ENCODE measurements at places on chromosomes 16 and 17.

DNA sequence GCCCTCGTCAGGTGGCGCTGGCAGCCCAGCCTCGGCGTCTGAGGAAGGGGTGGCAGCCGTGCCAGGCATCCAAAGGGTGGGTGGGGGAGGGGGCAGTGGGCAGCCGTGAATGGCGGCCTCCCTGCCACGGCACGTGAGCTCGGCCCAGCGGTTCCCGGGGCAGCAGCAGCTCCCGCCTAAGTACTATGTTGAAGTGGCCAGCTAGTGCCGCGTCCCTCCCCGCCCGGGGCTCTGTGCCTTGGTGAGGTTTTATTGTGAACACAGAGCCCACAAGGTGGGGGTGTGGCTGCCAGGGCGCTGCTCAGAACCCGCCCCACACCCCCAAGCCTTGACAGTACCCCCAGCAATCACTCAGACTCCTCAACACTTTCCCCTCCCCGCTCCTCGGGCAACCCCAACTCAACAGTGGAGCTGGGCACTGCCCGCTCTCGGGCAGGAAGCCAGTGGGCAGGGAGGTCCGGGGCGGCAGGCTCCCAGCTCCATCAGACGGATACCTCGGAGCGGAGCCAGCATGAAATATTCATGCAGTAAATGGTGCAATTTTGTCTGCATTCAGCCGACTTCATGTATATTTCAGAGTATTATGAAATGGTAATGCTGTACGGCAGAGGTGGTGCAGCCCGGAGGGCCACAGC is 80.4 kb downstream of the ENGASE start:
- no peak for DNase-seq

- DNase-seq = no peak
These were observed 30.0 kb downstream of the SF3B3 start for GRCh38 chr16:70553645-70554044.

- DNase-seq = no peak
These were observed 105.3 kb downstream of the IRX5 start for GRCh38 chr16:55035956-55036355.

DNA sequence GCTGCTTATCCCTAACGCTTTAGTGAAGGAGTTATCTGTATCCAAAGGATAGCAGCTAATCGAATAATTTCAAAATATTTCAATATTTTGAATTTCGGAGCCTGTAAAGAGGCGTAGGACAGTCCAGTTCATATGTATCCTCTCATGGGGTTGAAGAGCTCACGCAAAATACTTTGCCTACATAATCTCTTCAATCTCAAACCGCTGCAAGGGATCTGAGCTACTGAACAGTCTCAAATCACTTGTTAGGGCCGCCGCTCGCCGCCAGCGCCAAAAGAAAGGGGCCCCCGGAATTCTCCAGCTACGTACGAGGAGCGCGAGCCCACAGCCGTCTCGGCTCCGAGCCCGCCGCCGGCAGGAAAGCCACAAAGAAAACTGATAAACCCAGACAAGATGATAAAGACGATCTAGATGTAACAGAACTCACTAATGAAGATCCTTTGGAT is 601 bp upstream of the RFWD3 start:
- no peak for DNase-seq

DNA sequence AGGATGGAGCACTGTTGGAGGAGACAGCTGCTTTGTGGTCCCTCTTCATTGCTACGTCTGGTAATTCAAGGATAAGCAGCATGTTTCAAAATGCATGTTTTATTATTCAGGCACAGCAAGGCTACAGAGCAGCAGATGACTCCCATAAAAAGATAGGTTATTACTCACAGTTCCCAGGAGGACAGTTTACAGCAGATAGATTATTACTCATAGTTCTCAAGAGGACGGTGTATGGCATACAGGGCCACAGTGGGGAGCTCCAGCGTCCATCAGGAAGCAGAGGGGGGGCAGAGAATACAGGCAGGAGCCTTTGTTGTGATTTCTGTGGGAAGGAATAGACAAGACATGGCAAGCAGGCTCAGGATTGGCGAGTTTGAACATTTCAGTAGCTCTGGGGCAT is 72.9 kb downstream of the DNAH9 start:
- DNase-seq = no peak

DNA sequence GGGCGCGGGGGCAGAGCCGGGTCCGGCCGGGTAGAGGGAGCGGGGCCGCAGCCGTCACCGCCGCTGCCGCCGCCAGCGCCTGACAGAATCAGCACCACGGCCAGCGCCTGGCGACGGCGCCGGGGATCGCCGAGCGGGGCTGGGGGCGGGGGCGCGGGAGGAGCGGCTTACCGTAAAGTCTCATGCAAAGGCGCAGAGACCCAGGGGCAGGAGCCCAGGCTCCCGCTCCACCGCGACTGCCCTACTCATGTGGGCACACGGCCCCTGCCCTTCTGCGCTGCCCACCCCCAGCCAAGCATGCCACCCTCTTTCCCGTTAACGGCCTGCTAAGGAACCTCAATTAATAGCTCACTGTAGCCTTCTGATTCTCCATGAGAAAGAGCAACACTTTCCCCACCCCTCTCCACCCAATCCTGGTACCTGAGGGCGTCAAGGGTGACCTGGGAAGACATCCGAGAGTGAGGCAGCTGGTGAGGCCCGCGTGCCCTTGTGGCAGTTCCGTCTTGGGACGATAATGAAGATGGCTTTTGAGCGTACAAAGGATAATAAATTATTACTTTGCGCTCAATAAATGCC is at the start of gene SEZ6:
SEZ6 (minus strand) TSS at position 98 of the 576 bp plus-strand sequence. CDS start 164 bp downstream, outside the sequence.
- peak; percentile 81 for DNase-seq

DNA sequence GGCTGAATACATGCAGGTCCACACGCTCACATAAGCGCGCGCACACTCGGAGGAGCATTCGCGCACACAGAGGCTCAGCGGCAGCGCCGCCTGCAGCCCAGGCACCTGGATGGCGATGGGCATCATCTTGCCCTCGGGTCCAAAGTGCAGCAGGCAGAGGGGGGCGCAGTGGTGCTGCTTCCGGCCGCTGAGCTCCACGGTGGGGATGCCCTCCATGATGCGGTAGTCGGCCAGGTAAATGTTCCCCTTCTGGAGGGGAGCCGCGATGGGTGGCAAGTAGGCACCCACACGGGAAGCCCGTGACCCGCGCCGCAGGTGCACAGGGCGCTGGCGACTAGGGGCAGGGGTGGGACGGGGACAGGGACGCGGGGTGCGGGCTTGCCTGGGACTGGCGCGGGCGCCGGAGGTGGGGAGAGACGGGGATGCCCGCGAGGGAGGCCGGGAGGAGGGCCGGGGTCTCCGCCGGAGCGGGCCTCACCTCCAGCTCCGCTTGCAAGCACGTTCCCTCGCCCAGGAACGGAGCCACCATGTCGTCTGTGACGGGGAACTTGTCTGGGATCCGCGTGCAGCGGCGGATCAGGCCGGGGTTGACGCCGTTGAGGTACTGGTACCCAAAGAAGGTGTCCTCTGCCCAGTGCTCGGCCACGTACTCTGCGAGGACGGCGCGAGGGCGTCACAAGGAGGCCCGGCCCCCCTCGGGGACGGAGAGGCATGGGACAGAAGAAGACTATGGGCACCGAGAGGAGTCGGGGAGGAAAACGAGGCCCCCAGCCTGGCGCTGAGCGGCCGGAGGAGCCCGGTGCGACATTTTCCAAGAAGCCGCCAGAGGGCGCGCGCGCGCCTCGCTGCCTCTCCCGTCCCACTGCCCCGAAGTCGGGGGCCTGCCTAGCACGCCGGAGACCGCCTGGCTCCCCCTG is 8.0 kb downstream of the ALOX12B start:
- DNase-seq = peak; percentile 30

DNA sequence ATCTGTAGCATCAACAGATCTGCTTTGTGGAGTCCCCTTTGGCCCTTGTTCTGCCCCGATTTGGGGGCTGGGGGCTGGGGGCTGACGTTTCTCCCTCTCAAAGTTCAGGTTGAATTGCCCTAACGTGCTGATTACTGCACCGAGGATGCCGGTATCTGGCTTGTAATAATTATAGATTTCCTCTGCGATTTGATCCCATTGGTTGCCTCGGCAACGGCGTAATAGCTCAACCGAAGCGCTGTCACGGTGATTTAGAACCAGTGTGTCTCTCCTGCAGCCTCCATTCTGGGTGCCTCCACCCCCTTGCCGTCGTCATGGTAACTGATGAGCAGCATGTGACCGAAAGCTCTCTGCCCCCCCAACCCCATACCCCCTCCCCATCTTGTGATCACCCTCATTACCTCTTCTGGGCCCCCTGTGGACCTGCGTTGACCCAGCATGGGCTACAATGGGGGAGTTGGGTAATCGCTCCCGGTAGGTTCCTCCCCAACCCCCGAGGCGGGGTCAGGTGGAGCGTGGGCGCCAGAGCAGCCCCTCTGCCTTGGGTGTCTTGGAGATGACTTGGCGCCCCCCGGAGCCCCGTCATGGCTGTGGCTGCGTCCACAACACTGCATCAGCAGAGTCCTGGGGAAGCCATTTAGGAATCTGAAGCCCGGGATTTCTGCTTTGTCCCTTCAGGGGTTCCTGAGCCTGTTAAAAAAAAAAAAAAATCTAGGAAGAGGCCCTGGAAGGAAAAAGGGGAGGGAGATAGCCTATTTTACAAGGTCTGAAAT is 38.4 kb downstream of the ABAT start:
- DNase-seq = peak; percentile 71

DNA sequence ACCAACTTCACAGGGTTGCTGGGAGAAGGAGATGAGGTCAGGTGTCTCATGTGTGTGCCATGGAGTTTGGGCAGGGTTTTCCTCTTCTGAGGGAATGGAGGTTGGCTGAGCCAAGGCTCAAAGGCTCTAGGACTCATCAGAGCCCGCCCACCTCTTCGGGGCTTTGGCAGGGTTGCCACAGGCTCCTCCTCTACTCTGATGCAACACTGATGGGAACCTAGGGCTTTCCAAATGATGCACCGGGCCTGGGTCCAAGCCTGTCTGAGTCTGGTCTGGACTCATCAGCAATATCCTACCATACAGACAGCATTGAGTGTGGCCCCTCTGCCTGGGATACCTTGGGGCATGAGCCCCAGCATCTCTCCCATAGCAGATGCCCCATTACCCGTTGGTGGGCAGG is 59.5 kb upstream of the LHX1 start:
- DNase-seq = no peak

DNA sequence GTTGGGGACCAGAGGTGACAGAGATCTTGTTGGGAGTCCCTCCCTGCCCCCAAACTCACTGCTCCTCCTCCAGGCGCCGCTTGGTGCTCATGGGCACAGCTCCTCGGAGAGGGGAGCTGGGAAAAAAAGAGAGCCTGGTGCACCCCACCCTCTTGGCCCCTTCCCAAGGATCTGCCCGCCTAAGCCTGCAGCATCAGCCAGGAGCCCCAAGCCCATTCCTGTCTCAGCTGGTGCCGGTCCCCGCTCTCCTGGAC is 400 bp downstream of the HCFC1R1 start:
- DNase-seq = peak; percentile 49

- no peak for DNase-seq
These were observed 43.9 kb downstream of the MMD start for GRCh38 chr17:55377671-55378275.

DNA sequence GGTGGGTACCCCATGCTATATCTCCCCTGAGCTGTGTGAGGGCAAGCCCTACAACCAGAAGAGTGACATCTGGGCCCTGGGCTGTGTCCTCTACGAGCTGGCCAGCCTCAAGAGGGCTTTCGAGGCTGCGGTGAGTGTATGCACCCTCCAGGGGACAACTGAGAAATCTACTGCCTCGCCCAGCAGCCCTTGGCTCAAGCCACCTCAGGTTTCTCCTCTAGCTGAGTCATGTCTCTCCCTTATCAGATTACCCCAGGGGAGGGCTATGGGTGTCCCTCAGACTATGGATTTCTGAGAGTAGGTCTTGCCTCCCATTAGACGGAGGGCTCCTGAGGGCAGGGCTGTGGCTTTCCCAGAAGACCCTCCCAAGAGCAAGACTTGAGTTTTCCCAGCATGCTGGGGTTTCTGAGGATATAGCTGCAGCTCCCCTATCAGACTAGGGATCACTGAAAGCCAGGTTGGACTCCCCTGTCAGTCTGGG is 6.7 kb downstream of the NEK8 start:
- DNase-seq = no peak

GRCh38 chr16:9345880-9346279 is 254.4 kb downstream of the HAPSTR1 start:
- no peak for DNase-seq

DNA sequence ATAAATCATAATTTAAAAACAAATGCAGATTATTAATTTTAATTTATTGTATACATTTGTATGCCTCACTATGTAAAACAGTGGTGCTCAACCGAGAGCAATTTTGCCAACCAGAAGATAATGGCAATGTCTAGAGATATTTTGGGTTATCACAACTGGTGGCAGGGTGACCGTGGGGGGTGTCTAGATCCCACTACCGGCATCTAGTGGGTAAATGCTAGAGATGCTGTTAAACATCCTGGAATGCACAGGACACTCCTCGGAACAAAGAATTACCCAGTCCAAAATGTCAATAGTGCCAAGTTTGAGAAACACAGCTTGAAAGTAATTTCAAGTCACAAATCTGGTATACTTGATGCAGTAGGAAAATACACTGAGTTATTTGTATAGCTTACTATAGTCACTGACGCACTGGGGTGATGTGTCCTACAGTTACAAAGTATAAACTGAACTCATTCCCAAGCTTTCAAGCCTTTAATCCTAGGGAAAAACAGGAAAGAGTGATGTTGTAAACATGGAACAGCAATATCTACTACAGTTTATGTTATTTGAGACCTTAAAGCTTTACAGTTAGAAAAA is 133.5 kb downstream of the BRIP1 start:
- no peak for DNase-seq

- no peak for DNase-seq
These were observed 14.7 kb upstream of the SDK2 start for GRCh38 chr17:73658821-73659515.

DNA sequence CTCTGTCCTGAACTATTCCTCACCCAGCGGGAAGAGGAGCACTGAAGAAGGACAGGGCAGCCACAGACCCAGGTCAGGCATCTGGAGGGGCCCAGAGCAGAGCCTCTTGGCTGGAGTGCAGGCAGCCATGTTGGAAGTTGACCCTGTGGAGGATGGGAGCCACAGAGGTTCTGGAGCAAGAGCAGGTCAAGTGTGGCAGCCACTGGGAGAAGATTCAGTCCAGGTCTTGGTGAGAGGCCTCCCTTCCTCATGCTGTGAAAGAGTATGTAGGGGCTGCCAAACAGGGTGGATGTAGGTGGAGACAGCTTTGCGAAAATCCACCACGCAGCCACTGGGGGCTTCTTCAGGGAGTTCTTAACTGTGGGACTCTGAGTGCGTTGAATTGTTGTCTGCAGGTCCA is 590 bp upstream of the CD79B start:
- DNase-seq = no peak

DNA sequence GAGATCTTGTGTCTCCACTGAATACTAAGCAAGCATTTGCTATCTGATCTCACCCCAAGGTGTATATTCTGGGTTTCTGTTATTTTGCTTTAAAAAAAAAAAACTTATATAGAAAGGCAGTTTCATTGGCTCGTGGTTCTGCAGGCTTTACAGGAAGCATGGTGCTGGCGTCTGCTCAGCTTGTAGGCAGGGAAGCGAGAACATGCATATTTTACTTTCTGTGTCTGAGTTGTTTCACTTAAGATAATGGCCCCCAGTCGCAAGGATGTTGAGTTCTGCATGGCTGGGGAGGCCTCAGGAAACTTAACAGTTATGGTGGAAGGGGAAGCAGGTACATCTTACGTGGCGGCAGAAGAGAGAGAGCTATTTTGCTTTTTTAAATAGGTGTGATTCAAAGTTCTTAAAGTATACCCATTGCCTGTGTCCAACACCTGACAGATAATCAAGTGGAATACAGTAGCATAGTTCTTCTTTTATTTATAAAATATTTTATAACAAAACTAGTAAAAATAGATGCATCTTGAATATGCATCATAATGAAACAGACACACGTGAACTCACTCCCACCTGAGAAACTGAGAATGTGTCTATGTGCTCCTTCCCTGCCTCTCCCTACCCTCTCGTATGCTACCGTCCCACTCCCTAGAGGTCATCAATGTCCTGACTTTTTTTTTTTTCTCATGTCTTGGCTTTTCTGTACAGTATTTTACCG is 15.4 kb upstream of the ARHGAP17 start:
- DNase-seq = no peak

- peak; percentile 58 for DNase-seq
These were observed at the start of gene TK2 for GRCh38 chr16:66549284-66550131. TSS of gene TK2 (minus strand) at chr16:66550122. CDS start at chr16:66550061, 61 bp downstream.

Measured in COR-L47 (cell line).